HCT116 (cell line): ENCODE measurements at places on chromosomes 4 and X. TPM values are rescaled to one million over a fixed set of nuclear protein-coding genes. Genes with fewer than 3 reads are reported as not detected.

HMX1 gene
- total RNA-seq: 0.39 TPM

LINC00632 gene
- 0.15 TPM for total RNA-seq

EGFL6 gene
- not detected for total RNA-seq

DNA sequence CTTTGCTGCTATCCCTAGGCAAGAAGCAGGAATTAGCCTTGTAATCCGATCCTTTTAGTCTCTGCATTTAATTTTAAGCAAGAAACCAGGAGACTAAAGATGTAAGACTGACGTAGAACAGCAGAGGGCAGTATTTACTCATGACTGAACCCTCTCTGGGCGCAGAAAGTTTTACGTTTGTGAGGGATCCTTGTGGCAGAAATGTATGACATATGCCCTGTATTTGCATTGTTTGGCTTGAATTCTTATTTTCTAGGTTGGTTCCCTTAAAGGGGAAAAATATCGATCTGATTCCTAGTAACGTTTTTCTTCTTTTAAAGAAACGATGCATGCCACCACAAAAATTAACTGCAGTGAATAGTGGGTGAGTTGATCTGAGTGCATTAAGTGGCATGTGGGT lies 1.3 kb upstream of the FAT4 start:
- H3K27ac ChIP-seq: no peak overlapping the region
- H3K4me1 ChIP-seq: peaks cover 15% of the 10 kb centered on the region
- H3K4me3 ChIP-seq: no peak overlapping the region; the same call in 1 of the 2 replicates
- no peaks in the 10 kb centered on the region for H3K36me3 ChIP-seq
- peak; percentile 85 for DNase-seq

DNA sequence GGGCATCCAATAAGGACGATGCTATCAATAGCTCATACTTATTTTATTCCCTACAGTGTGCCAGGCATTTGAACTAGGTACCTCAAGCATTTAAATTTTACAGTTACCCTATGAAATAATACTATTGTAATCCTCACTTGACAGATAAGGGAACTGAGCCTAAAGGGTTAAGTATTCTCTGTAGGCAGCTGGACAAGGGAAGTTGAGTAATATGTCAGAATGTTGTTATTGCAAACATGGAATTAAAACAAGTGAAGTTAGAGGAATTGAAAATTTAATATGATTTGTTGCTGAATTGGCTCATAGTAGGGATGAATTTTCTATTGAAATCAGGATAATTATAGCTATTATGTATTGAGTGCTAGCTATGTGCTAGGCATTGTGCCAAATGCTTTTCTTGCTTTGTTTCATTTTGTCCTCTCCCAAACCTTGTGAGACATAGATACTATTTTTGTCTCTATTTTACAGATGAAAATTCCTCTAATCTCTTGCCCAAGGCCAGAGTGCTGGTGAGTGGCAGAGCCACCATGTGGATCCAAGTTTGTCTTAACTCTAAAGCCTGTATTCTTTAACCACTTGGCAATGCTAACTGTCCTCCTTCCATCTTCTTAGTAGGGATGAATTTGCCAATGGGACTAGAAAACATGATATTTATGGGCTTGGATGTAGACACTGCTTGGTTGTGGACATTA lies 58.1 kb downstream of the TMEM164 start:
- peaks cover 3% of the 10 kb centered on the region; the same call in 1 of the 2 replicates for H3K4me1 ChIP-seq
- no peaks in the 10 kb centered on the region for H3K36me3 ChIP-seq
- DNase-seq: no peak
- H3K27ac ChIP-seq: no peak overlapping the region

DNA sequence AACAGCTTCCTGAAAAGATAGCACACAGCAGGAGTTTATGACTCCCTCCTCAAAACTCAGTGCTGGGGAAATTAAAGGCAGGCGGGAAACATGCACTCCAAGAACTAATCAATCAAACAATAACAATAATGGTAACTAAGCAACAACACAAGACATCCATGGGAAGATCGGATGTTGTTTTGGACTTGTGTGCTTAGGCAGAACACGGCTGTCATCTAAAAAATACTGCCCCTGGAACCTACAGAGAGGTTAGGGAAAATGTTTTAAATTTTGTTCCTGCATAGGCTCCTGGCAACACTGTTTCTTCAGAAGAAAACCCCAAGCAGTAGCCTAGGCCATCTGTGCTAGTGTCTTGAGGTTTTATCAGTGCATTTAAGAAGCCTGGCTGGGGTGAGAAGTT lies 1378.2 kb downstream of the STIM2 start:
- no peaks in the 10 kb centered on the region for H3K27me3 ChIP-seq
- no peaks in the 10 kb centered on the region for H3K4me1 ChIP-seq
- H3K4me3 ChIP-seq: no peak overlapping the region
- no peaks in the 10 kb centered on the region for H3K36me3 ChIP-seq
- H3K27ac ChIP-seq: no peak overlapping the region

DNA sequence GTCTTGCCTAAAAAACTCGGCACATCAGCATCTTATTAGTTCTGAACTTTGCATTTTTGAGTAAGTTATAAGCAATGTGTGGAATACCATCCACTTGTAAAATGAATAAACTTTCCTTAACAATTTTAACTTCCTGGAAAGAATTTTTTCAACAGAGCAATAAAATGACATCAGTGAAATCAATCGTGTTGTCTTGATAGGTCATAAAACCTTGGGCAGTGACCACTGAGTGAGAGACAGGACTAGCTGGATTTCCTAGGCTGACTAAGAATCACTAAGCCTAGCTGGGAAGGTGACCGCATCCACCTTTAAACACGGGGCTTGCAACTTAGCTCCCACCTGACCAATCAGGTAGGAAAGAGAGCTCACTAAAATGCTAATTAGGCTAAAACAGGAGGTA lies 403.0 kb upstream of the CNKSR2 start:
- no peaks in the 10 kb centered on the region for H3K4me1 ChIP-seq
- DNase-seq: no peak
- no peaks in the 10 kb centered on the region for H3K27me3 ChIP-seq
- H3K36me3 ChIP-seq: no peaks in the 10 kb centered on the region
- no peak overlapping the region for H3K27ac ChIP-seq
- no peak overlapping the region for H3K4me3 ChIP-seq

GRCh38 chr4:7422151-7422897 lies 12.4 kb downstream of the PSAPL1 start:
- H3K36me3 ChIP-seq: no peaks in the 10 kb centered on the region
- H3K27me3 ChIP-seq: no peaks in the 10 kb centered on the region
- no peak overlapping the region for H3K4me3 ChIP-seq
- H3K4me1 ChIP-seq: no peaks in the 10 kb centered on the region

- H3K4me1 ChIP-seq: peaks cover 3% of the 10 kb centered on the region; the same call in 1 of the 2 replicates
- no peak overlapping the region for H3K4me3 ChIP-seq
- H3K27me3 ChIP-seq: no peaks in the 10 kb centered on the region
Observed at GRCh38 chrX:49029876-49030275, 13.3 kb downstream of the TFE3 start.

GRCh38 chr4:130071746-130072145 lies 975.8 kb downstream of the C4orf33 start:
- H3K27me3 ChIP-seq: no peaks in the 10 kb centered on the region
- H3K4me3 ChIP-seq: no peak overlapping the region
- DNase-seq: no peak
- H3K36me3 ChIP-seq: no peaks in the 10 kb centered on the region
- H3K27ac ChIP-seq: no peak overlapping the region

DNA sequence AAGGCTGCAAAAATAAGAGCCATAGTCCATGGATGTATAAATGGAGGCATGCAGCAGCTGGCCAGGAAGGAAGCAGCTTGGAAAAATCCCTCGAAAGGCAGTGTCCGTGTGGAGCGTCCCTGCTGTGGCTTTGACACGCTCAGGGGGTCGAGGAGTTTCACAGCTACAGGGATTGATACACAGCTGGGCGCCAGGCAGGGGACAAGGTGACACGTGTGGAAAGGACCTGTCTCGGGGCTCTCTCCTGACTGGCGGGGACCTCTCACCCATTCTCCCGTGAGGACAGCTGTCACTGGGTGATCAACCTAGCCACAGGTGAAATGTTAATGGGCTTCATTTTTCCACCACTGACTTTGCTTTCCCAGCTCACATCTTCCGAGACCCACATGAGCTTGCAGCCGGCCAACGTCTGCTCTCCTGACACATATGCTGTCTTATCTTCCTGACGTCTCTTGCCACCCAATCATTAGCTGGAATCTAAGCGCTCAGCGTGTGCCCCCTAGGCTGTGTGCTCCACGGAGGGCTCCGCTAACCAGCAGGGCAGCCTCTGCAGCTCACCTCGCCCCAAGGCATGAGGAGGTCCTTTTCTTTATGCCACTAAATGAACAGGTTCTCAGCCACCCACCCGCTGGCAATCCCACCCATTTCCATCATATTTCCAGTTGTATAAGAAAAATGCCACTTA lies 89.4 kb upstream of the AFAP1 start:
- H3K27me3 ChIP-seq: no peaks in the 10 kb centered on the region
- H3K4me1 ChIP-seq: peaks cover 8% of the 10 kb centered on the region
- no peak overlapping the region for H3K4me3 ChIP-seq
- no peak for DNase-seq
